ENCODE measurements at places on chromosomes 4 and X.

- DNase-seq: no peak
These were observed 45.7 kb upstream of the ADRA2C start for GRCh38 chr4:3720466-3720865.

DNA sequence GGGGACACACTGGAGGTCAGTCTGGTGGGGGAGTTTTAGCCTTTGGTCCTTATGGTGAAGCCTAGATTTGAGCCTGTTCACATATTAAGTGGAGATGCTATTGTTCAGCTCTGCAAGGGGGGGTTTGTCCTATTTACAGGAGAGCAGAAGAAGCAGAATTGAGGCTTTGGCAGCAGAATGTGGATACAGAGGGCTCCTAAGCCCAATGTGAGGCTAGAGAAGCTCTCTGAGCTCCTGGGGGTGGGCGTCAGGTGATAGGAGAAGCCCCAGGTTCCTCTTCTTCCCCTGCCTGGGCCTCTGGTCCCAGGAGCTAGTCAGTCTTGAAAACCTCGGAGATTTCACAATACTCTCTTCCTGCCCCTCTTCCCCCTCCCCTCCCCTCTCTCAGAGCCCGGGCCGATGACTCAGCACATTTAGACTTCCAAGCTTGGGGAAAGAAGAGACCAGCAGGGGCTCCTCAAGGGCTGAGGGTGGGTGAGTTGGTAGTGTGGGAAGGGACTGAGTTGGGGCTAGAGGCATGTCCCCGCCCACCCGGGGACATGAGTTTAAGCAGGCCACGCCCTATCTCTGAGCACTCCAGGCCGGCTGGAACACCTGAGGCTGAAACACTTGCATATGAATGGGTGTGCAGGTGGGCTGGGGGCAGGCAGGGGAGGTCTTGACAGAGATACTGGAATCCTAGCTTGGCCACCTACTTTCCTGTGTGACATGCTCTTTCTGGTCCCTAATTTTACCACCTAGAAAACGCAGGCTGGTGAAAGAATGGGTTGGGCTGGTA is 3.4 kb downstream of the TFE3 start:
- DNase-seq: peak; percentile 58

- no peak for DNase-seq
These were observed 172.1 kb upstream of the SLC7A11 start for GRCh38 chr4:138414202-138414601.

- DNase-seq: no peak
These were observed 6.2 kb upstream of the HPSE start for GRCh38 chr4:83340692-83341343.

GRCh38 chr4:27090406-27090805 is 229.8 kb downstream of the STIM2 start:
- DNase-seq: no peak

GRCh38 chrX:153935326-153935851 is 552 bp upstream of the NAA10 start:
- no peak for DNase-seq

GRCh38 chr4:88952081-88952480 is 104.9 kb downstream of the FAM13A start:
- no peak for DNase-seq

DNA sequence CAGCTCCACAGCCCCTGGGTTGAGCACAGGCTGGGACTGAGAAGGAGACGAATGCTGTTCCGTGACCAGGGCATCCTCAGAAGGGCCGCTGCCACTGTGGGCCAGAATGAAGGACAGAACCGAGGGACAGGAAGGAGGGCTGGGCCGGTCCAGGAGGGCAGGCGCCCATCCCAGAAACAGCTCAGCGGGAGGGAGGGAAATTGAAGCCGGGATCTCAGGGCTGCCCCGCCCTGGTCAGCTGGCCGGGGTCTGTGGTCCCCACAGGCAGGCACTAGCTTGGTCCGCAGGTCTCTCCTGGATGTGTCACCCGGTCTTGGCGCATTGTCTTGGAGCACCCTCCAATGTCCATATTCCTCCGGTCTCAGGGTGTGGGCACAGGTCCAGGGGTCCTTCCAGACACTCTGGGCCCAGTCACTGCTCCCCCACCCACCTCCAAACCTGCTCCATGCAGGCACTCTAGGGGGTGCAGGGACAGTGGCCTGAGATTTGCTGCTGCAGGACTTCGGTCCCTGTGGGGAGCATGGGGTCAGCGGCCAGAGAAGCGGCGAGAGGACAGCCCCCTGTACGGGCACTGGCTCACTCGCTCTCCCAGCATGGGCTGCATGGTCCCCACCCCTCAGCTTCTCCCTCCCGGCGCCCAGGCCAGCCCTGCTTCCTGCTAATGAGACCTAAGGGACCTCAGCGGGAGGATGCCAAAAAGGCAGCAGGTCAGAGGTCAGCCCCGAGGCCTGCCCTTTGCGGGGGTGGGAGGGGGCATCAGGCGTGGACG is 23.9 kb upstream of the MXD4 start:
- DNase-seq: no peak

DNA sequence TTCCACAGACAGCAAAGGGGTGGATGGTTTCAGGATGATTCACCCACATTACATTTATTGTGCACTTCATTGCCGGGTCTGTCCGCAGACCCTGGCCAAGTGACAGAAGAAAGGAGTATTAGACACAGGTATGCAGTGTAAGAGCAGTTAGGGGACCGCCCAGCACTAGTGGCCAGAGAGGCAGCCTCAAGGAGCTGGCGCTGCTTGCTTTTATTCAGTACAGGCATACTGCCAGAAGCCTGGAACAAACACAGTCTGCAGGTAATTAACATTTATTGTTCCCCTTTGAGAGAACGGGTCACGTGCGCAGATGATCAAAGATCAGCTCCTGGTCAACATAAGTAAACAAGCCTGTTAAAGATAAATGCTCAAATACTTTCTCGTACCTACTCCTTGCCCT is 1639.0 kb upstream of the IGFBP7 start:
- DNase-seq: no peak

- DNase-seq: peak; percentile 38
These were observed 133.3 kb upstream of the MBNL3 start for GRCh38 chrX:132622130-132622529.

DNA sequence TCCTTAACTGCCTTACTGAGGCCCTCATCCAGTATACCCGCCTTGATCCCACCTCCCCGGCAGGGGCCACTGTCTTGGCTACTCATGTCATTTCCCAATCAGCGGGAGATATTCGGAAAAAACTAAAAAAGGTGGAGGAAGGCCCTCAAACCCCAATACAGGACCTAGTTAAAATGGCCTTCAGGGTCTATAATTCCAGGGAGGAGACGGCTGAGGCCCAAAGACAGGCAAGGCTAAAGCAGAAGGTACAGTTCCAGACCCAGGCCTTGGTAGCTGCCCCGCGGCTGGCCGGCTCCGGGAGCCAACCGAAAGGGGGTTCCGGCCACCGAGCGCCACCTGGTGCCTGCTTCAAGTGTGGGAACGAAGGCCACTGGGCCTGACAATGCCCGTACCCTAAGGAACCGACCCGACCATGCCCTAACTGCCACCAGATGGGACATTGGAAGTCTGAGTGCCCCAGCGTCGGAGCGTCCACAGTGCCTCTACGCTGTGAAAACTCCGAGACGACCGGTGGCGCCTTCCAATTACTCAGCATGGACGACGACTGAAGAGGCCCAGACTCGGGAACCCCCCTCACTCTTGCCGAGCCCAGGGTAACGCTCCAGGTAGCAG is 959.6 kb downstream of the RPA4 start:
- DNase-seq: no peak

GRCh38 chr4:41148931-41149330 is 65.4 kb downstream of the APBB2 start:
- no peak for DNase-seq

DNA sequence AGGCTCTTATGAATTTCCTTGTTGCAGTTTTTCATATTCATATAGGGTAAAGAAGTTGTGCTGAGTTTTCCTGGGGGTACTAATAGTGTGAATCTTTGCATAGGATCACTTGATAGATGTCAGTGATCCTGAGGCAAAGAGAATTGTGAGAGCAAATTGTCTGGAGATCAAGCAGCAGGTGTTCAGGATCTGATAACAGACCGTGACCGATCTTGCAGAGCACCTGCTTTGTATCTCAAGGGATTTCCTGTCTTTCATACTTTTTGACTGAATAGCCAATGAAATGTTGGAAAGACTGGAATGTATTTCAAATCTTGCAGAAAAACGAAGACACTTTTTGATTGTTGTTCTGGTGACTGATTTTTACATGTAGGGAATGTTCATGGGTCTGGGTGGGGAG is 914.5 kb downstream of the STIM2 start:
- DNase-seq: no peak

DNA sequence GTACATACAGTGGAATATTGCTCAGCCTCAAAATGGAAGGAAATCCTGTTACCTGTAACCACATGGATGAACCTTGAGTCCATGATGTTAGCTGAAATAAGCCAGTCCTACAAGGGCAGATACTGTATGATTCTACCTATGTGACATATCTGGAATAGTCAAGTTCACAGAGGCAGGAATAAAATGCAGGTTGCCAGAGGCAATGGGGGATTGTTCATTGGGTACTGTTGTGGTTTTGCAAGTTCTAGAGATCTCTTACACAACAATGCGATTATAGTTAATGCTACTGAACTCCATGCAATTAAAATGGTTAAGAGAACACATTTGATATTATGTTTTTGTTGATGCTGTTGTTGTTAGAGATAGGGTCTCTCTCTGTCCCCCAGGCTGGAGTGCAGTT is 74.6 kb downstream of the SHROOM2 start:
- no peak for DNase-seq

- no peak for DNase-seq
These were observed 1.5 kb downstream of the NMU start for GRCh38 chr4:55634417-55635128.

DNA sequence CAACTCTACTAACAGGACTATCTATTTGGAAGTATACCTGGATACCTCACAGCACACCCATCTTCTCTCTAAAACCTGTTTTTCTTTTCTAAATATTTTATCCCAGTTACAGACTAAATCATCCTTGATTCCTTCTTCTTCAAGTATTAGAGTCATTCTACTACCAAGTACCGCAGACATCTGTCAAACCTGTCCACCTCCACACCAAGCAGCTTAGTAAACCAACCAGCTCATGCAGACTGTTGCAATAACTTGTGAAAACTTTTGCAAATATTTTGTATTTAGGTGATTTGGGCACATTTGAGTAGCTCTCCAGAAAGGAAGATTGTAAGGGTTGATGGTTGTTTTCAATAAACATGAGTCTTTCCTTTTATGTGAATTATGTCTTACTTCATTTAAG is 238.6 kb downstream of the ADAMTS3 start:
- no peak for DNase-seq

GRCh38 chrX:141814213-141814857 is 23.8 kb upstream of the MAGEC3 start:
- DNase-seq: no peak

DNA sequence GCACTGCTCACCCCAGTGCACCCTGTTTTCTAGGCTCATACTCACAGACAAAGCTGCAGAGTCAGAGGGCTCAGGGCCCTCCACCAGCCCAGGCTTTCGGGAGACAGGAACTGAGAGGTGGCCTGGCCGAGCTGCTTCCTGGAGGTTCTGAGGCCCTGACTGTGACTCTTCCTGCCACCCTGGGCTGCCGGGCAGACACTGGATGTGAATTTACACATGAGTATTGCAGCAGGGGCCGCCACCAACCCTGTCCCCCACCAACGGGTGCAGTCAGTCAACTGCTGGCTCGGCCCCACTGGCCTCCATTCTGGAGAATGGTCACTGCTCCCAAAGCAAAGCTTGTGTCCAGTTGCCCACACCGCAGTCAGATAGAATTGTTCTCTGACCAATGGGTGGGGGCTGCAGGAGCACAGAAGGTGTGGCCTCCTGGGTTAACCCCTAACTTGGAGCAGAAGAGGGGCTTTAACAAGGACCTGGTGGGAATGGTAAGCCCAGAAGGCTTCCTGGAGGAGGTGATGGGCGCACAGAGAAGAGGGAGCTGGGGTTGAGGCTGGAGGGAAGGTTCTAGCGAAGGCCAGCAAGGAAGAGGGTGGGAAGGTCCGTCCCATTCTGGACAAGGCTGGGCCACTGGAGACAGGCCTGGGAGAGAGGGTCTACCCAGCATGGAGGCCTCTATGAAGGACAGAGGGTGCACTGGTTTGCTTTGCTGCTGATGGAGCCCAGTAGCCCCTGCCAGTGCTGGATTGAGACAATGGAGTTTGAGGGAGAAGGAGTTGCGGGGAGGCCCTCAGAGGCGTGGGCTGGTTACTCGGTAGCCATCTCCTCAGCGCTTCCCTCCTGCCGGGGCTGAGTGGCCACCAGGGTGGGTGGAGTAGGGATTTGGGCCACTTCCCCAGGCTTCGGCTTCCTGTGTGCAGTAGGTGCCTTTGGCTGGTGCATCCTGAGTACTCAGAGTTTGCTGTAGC is 135.3 kb downstream of the CPZ start:
- no peak for DNase-seq

- DNase-seq: no peak
These were observed 124.9 kb upstream of the GUCY1A1 start for GRCh38 chr4:155541716-155542115.

- no peak for DNase-seq
These were observed 148.2 kb downstream of the COMMD8 start for GRCh38 chr4:47315346-47315745.

- no peak for DNase-seq
These were observed 13.3 kb upstream of the MID1 start for GRCh38 chrX:10633722-10634121.

DNA sequence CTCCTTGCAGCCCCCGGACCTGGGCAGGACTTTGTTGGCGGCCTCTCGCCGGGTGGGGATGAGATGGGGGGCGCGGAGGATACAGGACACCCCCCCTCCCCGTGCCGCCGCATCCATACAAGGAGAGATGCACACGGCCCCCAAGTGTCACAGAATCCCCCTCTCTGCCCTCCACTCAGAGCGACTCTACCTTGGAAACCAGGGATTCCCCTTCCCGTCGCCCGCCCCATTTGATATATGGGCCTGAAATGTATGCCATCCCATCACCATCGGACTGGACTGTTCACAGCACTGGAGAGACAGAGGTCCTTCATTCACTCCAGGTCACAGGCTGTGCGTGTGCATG is 426 bp downstream of the PORCN start:
- no peak for DNase-seq

DNA sequence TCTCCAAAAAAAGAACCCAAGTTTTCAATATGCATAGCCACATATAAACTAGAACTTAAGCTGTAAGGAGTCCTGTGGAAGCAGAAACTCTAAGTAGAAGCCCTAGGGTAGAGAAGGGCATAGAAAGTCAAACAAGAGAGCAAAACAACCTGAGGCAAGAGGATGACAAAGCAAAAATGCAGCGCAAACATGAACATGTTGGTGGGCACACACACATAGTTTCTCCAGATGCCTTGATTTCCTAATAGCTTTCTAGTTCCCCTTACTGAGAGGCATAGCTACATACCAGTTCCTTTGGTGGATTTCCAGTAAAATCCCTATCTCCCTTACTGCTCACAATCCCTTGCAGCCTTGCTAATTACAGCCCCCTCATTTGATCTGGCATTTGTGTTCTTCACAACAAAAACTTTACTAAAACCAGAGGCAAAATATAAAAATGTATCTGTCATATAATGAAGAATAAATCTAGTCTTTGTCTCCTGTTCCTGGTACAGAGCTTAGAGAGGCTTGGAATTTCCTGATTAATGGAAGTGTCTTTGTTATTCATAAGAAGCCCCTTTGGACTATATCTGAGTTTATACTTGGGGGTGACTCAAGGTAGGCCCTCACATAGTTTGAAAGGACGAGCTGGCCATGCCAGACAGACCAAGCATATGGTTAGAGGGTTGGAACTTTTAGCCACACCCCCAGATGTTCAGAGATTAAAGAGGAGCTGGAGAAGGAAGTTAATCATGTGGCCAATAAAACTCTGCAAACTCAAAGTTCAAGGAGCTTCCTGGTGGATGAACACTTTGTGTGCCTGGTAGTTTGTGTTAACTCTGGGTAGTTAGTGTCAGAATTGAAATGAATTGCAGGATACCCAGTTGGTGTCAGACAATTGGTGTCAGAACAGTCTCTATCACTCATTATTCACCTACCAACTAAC is 52.7 kb upstream of the ZCCHC13 start:
- DNase-seq: peak; percentile 50

GRCh38 chr4:123676071-123676889 is 279.7 kb downstream of the SPRY1 start:
- no peak for DNase-seq

Data from hematopoietic multipotent progenitor cell treated with erythropoietin and hydrocortisone succinate and interleukin-3 and kit ligand, for 15 days (in vitro differentiated cells).